ENCODE measurements at places on chromosomes 4 and X.

DNA sequence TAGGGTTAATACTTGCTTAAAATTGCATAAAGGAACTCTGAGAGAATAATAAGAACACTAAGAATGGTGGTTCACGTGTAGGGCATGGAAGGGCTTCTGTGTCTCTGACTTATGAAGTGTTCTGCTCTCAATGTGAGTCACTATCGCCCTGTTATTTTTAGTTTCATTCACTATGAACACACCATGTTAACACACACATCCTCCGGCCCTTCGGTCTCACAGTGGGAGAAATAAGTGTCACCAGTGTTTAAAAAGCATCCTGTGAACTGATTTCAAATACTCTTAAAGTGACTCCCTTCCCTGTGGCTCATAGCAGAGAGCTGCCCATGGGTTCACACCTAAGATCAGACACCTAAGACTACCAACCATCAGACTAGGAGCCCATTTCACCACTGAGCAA lies 33.8 kb upstream of the FGFBP2 start:
- no peak for DNase-seq

- DNase-seq, result no peak
Measured at GRCh38 chr4:76515975-76516843, 81.2 kb downstream of the SHROOM3 start.

GRCh38 chr4:153393397-153393796 lies 48.9 kb downstream of the MND1 start:
- DNase-seq, result no peak

- DNase-seq, result no peak
Measured at GRCh38 chr4:1504595-1505500, 98.6 kb upstream of the NKX1-1 start.

DNA sequence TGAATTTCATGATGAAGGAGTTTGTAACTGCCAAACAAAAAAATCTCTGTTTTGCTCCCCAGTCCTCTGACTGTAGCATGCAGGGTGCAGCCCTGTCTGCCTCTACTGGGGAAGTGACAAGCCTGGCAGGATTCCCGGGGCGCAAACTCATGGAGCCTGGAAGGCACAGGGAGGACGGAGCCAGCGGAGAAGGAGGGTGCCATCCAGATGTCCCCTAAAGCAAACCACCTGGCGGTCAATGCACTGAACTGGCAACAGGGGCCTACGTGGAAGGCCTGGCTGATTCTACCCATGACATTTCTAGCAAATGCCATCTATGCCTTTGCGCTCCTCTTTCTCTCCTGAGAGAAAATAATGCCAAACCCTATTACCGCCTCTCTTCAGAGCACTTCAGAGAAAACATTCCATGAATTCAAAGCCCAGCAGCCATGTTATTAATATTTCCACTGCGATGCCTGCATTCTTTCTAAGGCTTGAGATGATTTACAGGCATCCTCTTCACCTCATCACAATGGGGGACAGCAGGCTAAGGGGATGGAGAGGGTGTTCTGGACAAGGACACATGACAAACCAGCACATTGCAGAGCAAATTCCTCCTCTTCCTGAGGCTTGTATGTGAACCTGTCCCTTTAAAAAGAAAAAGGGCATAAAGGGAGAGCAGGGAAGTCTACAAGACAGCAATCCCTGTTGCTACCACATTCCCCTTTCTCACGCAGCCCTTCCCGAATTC lies 329.3 kb upstream of the NOCT start:
- DNase-seq, result no peak

DNA sequence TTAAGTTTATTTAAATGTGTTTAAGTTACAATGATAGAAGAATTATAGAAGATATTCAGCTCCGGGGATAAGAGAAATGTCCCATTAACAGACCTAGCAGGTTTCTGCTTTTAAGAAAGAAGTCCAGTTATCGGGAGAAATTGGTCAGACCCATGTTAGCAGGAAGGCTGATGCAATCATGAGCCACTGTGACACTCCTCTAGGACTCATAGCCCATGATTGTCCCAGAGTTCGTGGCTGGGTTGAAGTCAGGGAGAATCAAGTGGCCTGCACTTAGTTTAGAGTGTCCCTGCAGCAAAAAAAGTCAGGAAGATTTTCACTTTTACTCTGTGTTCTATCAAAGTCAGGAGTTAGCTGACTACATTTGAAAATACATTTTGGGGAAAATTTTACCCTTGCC lies 72.0 kb downstream of the TMEM144 start:
- DNase-seq, result no peak

DNA sequence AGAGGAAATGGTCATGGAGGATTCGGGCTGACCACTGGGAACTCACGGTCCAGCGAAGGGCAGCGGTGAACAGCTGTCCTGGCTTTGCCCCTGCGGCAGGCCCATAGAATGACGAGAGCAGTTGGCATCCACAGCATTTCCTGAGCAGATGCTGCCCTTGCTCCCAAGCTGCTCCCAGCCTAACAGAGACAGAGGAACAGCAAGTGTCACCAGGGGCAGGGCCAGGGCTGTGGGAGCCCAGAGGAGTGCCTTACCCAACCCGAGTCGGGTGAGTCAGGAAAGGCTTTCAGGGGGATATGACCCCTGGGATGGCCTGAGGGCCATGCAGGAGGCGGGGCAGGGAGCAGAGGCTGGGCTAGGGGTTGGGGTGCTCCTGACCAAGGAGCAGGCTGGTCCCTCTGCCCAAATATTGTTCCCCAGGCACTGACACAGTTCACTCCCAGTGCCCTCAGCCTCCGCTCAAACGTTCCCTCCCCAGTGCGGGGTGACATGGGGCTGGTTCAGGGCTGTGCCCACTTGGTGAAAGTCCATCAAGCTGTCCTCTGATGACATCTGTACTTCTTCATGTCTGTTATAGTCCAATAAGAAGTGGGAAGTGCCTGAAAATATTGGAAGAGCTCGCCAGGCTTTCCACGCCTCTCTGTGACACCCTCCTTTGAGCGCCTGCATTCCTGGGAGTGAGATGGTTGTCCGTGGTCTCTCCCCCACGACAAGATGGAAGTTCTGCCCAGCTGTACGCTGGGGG lies 64.7 kb upstream of the GPR78 start:
- no peak for DNase-seq

- DNase-seq, result no peak
Measured at GRCh38 chr4:158005021-158005420, 167.8 kb downstream of the GASK1B start.

DNA sequence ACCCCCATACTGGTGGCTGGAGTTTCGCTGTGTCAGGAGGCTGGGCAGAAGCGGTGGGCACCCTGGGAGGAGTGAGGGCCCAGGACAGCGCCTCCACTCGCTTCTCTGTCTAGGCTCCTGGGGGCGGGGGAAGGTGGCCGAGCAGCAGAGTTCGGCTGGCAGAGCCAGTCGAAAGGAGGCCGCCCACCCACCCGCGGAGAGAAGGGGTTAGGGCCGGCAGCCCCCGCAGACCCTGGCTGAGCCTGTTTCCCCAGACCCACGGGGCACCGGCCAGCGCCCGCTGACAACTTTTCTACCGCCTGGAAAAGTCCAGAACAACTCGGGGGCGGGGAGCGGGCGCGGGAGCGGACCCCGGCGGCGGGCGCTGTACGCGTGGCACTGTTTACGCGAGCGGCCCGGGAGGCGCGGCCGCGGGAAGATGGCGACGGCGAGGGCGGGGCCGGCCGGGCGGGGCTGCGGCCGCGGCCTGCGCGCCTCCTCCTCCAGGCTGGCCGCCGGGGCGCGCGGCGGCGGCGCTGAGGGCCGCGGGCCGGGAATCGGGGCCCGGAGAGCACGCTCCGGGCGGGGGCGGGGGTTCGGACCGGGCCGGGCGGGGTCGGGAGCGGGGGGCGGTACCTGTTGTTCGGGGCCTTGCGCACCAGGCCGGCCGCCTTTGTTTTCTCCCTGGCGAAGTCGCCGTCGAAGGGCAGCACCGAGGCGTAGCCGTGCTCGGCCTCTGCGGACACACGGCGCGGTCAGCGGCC lies 628 bp downstream of the MXD4 start:
- DNase-seq, result peak; percentile 38

DNA sequence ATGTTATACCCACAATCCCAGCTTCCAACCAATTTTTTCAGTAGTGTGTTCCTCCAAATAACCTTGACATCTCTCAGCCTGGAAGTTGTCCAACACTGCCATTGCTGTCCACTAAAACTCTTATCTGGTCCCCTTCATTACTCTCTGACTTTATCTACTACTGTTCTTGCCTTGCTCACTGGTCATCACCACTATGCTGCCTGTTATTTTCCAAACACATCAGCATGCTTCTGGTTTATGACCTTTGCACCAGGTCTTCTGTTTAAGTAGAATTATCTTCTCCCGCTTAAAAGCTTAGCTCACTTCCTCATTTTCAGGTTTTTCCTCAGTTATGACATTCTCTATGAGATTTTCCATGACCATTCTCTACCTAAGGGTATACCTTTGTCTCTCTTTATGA lies 5.5 kb downstream of the ELMOD2 start:
- DNase-seq, result no peak

GRCh38 chr4:139641218-139641617 lies 24.4 kb upstream of the MGST2 start:
- DNase-seq, result no peak

- DNase-seq, result no peak
Measured at GRCh38 chr4:45004847-45005565, 278.6 kb upstream of the GNPDA2 start.

DNA sequence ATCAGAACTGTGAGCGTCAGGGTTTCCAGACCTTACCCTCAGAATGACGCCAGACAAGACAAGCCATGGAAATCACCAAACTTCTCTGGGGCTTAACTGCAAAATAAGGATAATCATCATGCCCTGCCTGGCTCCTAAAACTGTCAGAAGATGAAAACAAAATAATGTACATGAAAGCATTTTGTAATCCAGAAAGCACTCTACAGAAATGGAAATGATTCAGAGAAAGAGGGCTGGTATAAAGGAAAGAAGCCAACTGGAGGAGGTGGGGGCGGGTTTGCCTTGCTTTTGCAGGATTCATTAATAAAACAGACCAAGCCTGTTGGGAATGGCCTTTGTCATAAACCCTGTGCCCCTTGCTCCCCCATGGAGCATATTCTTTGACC lies 47.3 kb downstream of the SEPSECS start:
- no peak for DNase-seq

GRCh38 chr4:53307210-53307609 lies 58.7 kb downstream of the SCFD2 start:
- DNase-seq, result no peak

GRCh38 chr4:56648021-56648823 lies 32.9 kb downstream of the HOPX start:
- DNase-seq, result no peak

DNA sequence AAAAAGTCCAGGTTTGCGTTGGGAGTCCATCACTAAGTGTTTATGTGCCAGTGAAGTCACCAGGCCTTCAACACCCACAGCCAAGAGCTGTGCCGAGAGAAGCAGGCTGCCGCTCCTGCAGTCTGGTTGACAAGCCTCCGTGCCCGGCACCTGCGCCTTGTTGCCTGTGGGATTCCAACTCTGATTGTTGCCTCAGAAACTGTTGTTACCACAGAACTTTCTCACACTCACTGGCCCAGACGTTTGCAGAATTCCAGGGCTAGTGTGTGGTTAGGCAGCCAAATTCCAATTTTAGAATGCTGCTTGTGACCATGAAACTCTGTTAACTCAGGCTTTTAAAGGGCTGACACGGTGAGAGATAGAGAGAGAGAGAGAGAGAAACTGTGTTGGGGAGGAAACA lies 119.5 kb upstream of the LIMCH1 start:
- no peak for DNase-seq

- DNase-seq, result no peak
Measured at GRCh38 chr4:53186714-53187358, 179.0 kb downstream of the SCFD2 start.

- no peak for DNase-seq
Measured at GRCh38 chr4:26729027-26729426, 131.6 kb upstream of the STIM2 start.

DNA sequence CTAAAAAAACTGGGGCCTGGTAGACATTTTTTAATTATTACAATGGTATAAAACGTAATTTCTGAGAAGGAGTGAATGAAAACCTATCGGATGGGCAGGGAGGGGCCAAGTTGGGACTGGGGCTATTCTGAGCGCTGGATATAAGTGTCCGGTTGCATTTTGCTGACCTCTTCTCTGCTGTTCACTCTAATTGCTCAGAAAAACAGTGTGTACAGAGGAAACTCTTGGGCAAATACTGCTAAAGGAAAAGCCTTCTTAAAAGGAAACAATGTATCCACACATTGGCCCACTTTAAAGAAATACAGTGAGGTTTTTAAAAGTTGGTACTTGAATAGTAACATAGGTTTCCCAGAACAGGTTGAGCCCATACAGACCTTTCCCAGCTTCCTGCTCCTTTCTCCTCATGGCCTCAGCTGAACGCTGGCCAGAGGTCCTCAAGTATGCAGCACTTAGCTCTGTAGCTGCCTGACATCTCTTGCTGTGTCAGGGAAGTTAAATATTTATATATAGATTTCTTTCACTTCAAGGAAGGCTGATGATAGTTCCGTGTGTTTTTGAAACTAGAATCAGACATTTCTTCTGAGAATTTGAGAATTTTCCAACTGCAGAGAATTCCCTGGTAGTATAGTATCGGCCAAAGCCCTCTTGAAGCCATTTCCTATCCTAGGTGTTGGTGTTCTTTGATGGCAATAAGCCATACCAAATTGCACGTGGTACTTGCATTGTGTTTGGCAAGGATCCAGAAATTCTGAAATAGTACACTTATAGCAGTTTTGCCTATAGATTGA lies 97.1 kb upstream of the SLC4A4 start:
- peak; percentile 19 for DNase-seq

GRCh38 chrX:111823703-111824102 lies 52.3 kb upstream of the TRPC5OS start:
- no peak for DNase-seq

GRCh38 chr4:95534032-95534431 lies 14.7 kb downstream of the UNC5C start:
- no peak for DNase-seq

DNA sequence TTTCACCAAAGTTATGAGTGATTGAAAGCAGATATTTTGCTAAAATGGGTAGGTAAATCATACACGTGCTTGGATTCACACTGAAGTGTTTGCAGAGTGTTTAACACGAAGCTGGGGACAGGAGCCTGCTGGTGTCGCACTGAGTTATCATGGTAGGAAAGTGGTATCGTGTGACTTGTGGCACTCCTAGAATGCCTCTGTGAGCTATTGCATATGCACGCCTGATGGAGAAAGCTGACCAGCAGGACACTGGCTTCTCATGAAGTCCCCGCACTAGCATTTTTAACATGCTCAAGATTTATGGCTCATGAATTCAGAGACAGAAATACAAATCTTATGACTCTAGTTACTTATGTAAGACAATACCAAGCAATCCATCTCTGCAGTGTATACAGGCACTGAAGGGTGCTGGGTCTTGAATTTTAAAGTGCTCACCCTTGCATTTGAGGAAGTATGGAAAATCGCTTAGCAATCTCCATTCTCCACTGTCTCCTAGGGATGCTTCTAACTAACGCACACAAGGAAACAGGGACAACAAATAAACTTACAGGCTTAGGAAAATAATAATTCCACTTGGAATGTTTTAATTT lies 19.8 kb downstream of the VCX3B start:
- DNase-seq, result no peak

DNA sequence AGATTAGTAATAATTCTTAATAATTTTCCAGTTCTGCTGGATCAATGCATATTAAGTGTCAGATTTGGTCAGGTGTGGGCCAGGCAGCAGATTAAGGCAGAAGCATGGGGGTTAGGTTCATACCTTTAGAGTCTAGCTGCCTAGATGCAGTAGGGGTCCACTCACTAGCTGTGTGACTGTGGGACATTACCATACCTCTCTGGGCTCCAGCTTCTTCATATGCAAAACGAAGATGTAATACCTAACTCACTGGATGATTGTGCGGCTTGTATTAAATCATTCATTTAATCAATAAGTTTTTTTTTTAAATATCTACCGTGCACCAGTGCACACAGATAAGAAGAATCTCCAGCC lies 1.4 kb downstream of the ANXA3 start:
- no peak for DNase-seq

All from COR-L47 (cell line).